ENCODE measurements at places on chromosomes 2 and 18. TPM values are rescaled to one million over a fixed set of nuclear protein-coding genes. Genes with fewer than 3 reads are reported as not detected.

UGT1A5 gene
- not detected for total RNA-seq

SEH1L gene
- 18.1 TPM for total RNA-seq

GRHL1 gene
- total RNA-seq: 0.69 TPM

IGFBP5 gene
- 138 TPM for total RNA-seq

CTLA4 gene
- total RNA-seq: 0.11 TPM

DNA sequence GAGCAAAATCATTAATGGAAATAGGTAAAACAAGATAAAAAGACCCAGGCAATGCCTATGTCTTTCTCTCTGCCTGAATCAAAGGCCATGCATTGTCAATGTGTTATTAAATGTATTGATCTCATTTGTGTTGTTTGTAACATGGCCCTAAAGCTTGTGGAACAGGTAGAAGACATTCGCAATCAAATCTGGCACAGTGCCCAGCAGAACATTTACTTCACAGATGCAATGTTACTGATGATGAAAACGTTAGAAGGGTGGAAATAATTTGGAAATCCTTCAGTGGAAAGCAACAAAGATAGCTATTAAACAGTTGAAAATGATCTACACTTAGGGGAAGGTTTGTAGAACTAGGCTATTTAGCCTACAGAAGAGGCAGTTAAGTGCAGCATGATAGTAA lies 368.2 kb downstream of the EPHA4 start:
- no peak for DNase-seq

DNA sequence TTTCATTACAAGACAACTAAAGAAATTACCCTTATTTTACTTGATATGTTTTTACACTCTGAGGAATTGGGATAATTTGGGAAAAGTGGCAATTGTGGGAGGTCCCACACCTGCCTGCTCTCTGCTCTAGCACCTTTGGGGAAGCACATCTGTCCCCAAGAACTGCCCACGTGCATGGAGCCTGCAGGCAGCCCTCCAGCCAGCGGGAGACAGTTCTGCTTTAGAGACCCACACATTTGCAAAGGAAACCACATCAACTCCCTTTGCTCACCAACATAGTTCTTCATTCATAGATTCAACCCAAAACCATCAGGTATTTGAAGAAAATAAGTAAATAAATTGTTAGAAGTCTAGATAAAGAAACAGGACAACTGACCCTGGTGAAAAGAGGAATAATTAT lies 239.9 kb upstream of the ID2 start:
- DNase-seq: no peak

DNA sequence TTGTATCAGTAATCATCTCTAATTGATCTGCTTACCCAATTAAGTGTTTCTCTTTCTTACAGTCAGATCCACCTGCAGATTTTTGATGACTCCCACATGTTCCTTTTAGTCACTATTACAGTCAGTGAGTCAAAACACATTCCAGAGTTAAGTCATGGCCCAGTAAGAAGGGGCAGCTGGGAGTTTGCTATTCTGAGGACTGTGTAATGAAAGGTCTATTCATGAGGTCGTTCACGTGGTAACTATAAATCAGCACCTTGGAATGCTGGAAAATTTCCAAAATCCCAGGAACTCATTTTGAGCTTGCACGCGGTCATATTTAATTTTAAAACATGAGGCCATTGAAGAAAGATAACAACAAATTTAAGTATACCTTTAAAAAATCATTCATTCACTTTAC lies 252.5 kb downstream of the XIRP2 start:
- no peak for DNase-seq

DNA sequence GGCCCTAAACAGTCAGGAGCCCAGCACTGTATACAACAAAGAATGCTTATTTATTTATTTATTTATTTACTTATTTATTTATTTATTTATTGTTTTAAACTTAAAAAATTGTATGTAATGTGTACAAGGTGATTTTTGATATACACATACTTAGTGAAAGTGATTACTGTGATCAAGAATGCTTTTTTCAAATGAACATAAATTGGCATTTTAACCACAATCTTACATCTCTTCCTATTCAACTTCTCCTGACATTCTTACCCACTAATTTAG lies 776.6 kb downstream of the TSN start:
- DNase-seq: no peak

DNA sequence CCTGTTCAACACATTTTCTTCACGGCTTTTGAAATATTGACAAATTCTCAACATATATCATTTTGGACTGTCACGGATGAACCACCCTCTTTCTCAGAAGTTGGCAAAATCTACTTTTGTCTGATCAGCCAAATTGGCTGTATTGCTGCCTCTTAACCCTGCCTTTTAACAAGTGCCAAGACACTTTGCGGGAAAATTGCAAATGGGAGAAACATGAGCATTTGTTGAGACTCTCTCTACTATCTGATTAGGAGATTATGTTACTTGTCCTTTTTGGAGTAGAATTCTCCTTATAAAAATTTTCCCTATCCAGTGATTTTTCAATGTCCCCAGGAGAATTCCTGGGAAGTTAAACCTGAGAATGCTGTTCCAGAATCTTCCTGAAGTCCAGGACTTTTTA lies 256.2 kb upstream of the ZSWIM2 start:
- no peak for DNase-seq

DNA sequence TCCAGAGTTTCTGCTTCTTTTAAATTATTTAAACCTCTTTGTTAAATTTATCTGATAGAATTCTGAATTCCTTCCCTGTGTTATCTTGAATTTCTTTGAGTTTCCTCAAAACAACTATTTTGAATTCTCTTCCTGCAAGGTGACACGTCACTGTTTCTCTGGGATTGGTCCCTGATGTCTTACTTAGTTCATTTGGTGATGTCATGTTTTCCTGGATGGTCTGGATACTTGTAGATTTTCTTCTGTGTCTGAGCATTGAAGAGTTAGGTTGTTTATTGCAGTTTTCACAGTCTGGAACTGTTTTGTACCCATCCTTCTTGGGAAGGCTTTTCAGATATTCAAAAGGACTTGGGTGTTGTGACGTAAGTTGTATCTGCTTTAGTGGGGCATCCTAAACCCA lies 172.3 kb upstream of the KCNJ3 start:
- DNase-seq: no peak

GRCh38 chr2:144595279-144595678 lies 75.4 kb upstream of the ZEB2 start:
- no peak for DNase-seq

DNA sequence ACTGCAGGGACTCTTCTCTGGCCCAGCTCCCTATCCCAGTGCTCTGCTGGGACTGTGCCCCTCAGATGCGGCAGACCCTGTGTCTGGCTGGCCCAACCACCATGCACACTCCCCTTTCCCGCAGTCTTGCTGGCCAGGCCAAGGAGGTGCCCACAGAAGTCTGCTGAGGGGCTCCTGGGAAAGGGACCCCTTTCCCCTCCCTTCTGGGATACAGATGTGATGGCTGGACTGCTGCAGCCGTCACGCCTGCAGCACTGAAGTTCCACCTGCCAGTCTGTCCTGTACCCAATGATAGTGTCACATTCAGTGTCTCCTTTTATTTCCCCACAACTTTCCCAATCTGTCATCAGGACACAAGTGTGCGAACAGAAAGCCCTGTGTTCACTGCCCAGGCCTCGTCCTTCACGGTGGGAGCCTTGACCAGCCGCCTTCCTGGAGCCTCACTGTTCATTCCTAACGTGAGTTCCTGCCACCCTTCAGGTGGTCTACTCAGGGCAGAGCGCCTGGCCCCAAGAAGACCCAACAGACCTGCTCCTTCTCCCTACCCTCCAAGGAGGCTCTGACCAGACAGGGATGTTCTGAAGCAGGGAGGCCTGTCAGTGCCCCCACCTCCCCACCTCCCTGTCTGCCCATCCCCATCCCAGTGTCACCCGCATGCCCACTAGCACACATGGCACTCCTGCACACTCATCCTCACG lies 47.1 kb downstream of the ANKMY1 start:
- DNase-seq: no peak

GRCh38 chr18:50674307-50674980 lies 114.6 kb downstream of the MAPK4 start:
- DNase-seq: peak; percentile 46

- no peak for DNase-seq
Observed at GRCh38 chr2:225097035-225097434, 54.8 kb upstream of the DOCK10 start.

GRCh38 chr2:186572705-186573104 lies 17.2 kb upstream of the ITGAV start:
- DNase-seq: no peak

- DNase-seq: no peak
Observed at GRCh38 chr2:220704081-220704480, 868.0 kb downstream of the EPHA4 start.

DNA sequence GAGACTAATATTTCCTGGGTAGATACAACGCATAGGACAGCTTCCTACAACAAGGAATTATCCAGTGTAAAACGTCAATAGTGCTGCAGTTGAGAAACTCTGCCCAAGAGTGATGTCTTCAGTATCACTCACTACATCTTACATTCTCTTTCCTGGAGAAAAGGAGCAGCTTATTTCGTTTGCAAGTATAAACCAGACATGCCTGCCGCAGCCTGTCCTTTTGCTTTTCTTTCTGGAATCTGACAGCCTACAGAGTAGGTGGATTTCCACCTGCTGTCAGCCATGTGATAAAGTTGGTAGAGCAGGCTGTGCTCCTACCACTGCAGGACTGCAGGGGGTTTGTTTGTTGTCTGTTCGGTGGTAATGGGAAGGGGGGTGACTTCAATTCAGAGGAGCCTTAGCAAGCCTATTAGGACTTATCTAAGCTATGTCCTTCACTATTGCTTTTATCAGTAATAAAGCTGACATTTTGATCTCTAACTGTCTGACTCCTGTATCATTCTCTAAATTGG lies 439.1 kb downstream of the GRB14 start:
- no peak for DNase-seq
